Mesothelial cell of epicardium (in vitro differentiated cells): ENCODE measurements at places on chromosomes 2 and 18.

DNA sequence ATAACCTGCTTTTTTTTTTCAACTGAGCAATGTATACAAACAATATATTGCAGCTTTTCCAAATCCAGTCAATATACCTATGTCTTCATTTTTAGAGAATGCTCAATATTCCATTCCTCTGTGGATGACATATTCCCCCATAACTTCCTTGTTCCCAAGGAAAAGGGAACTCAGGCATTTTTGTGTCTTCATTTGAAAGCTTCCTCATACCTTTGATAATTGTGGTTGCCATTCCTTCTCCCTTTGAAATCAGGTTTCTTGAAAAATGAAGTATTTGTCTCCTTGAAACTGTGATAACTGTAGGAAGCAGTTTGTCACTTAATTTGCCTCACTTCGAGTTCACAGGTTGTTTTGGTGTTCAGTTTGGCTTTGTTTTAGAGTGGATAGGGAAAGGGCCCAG is 13.5 kb downstream of the ELAC1 start:
- H3K4me1 ChIP-seq: peaks cover 2% of the 10 kb centered on the region
- peaks cover 49% of the 10 kb centered on the region for H3K36me3 ChIP-seq
- no peak overlapping the region for H3K4me3 ChIP-seq
- H3K27ac ChIP-seq: peak overlapping the region; percentile 84

DNA sequence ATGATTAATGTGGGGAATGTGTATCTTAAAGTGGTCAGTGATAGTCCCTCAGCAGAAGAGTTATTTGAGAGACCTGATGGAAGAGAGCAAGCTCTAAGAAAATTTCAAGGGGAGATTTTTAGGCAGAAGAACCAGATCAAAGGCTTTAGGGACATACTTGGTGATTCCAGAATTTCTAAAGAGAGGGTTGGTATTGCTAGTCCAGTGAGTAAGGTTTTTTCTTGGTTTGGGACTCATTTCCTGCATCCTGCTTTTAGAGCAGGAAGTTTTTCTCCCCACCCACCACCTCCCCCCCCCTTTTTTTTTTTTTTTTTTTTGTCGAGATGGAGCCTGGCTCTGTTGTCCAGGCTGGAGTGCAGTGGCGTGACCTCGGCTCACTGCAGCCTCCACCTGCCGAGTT is 42.7 kb upstream of the DYSF start:
- DNase-seq: no peak
- peak overlapping the region; percentile 75 for H3K27ac ChIP-seq
- no peaks in the 10 kb centered on the region for H3K27me3 ChIP-seq
- peaks cover 32% of the 10 kb centered on the region for H3K36me3 ChIP-seq
- no peak overlapping the region for H3K4me3 ChIP-seq
- H3K4me1 ChIP-seq: no peaks in the 10 kb centered on the region

- peaks cover 29% of the 10 kb centered on the region for H3K4me1 ChIP-seq
- H3K27ac ChIP-seq: peak overlapping the region; percentile 76
- no peaks in the 10 kb centered on the region for H3K27me3 ChIP-seq
- no peak overlapping the region for H3K4me3 ChIP-seq
- DNase-seq: no peak
- H3K36me3 ChIP-seq: peaks cover 4% of the 10 kb centered on the region
These were observed 252.3 kb downstream of the CYRIA start for GRCh38 chr2:16413285-16413684.

DNA sequence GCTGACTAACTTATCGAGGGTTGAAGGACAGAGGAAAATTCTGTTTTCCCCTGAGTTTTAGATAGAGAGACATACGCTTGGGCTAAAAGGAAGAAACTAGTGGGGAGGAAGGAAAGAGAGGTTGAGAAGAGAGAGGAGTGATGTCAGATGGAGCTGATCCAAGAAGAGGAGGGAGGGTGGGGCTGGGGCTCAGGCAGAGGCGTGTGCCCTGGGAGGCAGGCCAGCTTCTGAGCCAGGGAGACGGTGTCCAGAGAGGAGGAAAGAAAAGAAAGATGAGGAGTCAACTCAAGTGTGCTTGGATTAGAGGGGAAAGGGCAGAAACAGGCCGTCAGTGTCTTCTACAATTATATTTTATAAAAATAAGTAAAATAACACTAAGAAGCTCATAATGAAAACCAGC is 56.2 kb downstream of the EMILIN2 start:
- no peaks in the 10 kb centered on the region for H3K36me3 ChIP-seq
- H3K27ac ChIP-seq: no peak overlapping the region
- H3K27me3 ChIP-seq: peaks cover 2% of the 10 kb centered on the region
- DNase-seq: no peak
- peaks cover 27% of the 10 kb centered on the region for H3K4me1 ChIP-seq
- no peak overlapping the region for H3K4me3 ChIP-seq

DNA sequence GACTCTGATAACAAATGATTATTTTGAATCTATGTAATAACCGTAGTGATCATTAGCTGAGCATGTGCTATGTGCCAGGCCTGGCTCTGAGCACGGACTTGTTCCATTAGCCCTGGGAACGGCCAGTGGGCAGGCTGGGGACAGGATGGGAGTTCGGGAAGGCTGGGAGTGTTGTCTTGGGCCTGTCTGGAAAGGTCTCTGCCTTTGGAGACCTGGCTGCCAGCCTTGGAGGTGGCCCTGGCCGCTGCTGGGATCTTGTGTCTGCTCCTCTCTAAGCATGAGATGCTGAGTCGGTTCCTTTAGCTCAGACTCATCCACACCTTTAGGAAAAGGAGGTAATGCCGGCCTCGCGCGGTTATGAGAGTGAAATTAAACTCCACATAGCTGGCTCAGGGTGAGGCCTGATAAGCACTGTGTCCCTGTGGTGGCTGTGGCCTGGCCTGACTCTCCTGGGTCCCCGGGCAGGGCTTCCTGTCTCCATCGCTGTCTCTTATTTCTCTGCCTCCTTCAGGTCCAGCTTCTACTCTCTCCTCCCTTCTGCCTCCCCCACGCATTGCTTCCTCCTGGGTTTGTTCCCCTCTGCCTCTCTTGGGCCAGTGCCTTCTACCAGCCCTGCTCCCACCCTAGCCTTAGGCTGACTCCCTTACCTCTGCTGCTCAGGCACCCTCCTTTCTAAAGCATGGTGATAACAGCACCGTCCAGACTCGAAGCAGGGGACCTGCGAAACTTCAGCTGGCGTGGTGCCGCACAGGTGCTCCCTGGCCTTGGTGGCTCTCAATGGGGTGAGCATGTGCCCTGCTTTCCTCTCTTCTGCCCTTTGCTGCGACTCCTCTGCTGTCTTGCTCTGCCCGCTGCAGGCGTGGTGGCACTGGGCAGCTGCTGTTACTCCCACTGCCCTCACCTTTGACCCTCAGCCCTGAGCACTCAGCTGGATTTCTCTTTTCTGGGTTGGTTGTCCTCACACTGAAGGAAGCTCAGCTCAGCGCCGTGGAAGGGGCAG is 41.8 kb downstream of the NCK2 start:
- no peak overlapping the region for H3K4me3 ChIP-seq
- no peaks in the 10 kb centered on the region for H3K27me3 ChIP-seq
- no peaks in the 10 kb centered on the region for H3K36me3 ChIP-seq
- H3K4me1 ChIP-seq: peaks cover 26% of the 10 kb centered on the region
- DNase-seq: no peak

- no peak overlapping the region for H3K4me3 ChIP-seq
These were observed 1472.3 kb upstream of the CELF4 start for GRCh38 chr18:39037925-39038324.

DNA sequence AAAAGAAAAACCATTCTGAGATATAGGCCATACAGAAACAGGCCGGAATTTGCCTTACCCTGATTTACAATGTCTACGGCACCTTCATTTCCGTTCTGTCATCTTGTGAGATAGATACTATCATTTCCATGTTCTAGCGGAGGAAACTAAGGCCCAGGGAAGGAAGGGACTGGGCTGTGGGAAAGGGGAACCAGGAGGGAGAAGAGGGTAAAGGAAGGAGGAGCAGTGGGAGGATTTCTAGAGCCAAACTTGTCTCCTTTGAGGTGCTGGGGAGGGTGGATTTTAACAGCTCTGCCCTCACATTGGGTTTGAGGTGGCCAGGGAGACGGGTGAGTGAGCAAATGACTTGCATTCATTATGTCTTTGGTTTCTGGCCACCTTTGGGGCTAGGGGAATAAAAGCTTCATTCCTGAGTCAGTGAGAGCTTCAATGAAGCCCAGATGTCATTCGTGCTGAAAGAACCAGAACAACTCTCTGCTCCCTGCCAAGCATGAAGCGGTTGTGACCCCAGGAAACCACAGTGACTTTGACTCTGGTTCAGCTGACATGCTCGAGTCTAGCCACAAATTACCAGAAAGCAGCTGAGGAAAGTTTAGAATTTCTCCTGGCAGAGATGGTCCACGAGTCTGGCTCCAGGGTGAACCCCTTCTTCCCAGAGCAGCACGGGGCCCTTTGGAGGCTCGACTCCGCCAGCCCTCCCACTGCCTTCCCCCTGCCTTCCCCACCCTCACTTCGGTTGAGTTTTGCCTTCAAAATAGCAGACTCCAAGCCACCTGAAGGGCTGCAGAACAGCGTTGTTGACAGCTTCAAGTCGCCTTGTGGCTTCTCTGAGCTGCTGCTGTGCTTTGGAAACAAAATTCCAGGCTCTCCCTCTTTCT is 3.8 kb downstream of the ACTG2 start:
- no peak overlapping the region for H3K4me3 ChIP-seq
- H3K27me3 ChIP-seq: peaks cover 6% of the 10 kb centered on the region
- no peaks in the 10 kb centered on the region for H3K36me3 ChIP-seq
- peaks cover 3% of the 10 kb centered on the region for H3K4me1 ChIP-seq
- DNase-seq: no peak

GRCh38 chr2:45899926-45900325 is 248.5 kb downstream of the PRKCE start:
- H3K27me3 ChIP-seq: no peaks in the 10 kb centered on the region
- no peaks in the 10 kb centered on the region for H3K36me3 ChIP-seq
- no peak for DNase-seq

DNA sequence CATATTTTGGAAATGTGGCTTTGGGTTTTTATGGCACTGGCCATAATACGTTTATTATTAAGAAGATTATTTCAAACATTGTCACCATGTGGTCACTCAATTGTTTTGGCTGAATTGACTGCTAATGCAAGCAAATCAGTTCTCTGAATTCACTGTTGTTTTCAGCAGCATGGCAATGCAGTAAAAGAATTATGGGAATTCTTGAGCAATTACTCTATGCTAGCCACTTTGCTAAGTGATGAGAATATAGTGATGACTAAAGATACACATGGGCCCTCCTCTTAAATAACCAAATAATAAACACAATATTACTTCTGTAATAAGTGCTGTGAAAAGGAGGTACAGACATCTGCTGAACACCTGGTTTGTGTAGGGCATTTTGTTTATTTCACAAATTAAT is 58.0 kb upstream of the FANCL start:
- no peaks in the 10 kb centered on the region for H3K36me3 ChIP-seq
- H3K27ac ChIP-seq: no peak overlapping the region
- DNase-seq: no peak
- H3K4me3 ChIP-seq: no peak overlapping the region

DNA sequence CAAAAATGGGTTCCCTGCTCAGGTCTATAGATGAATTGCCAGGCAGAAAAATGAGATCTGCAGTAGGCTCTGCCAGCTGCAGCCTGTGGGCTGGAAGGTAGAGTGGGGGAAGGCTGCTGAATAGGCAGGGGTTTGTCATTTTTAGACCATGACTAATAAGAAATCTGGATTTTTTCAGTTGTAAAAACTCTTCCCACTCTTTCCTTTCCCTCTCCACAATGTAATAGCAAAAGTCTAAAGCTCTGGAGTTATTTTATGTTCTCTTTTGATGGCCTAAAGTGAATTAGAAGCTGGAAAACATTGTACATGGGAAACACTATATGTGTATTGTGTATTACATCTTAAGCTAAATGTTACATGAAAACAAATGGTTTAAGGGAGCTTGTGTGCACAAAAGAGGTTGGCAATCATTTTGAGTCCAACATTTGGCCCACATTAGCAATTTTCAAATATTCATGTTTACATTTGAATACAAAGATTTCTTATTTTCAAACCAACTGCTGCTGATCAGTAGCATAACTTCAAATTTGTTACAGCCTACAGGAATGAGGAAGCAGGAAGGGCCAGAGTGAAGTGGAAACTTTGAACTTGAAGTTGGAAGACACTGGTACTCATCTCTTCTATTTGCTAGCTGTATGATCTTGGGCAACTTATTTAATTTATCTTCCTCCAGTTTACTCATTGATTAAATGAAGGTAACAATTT is 407.1 kb downstream of the SLC4A3 start:
- H3K4me3 ChIP-seq: no peak overlapping the region
- no peak for DNase-seq
- H3K4me1 ChIP-seq: peaks cover 6% of the 10 kb centered on the region
- no peak overlapping the region for H3K27ac ChIP-seq

DNA sequence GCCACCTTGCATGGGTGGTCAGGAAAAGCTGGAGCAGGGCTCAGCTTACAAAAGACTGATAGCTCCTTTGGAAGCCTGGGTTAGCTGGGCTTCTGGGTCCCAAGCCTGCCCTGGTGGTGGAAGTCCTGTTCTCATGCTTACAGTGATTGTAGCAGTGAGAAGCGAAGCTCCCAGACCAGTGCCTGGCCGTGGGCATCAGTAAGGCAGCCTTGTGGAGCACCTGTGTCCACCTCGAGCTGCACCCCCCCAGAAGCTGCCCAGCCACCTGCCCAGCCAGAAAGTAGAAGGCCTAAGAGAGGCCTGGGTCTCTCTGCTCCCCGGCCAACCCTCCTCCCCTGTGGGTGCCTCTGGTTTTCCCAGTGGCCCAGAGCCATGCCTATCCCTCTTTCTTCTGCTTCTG is 10.5 kb downstream of the GLI2 start:
- peaks cover 36% of the 10 kb centered on the region for H3K4me1 ChIP-seq
- no peaks in the 10 kb centered on the region for H3K27me3 ChIP-seq
- H3K27ac ChIP-seq: no peak overlapping the region
- no peak overlapping the region for H3K4me3 ChIP-seq
- no peaks in the 10 kb centered on the region for H3K36me3 ChIP-seq
